Activated naive CD4-positive, alpha-beta T cell (primary cell): ENCODE measurements at places on chromosomes 1 and 21.
A peak's percentile ranks its signal among the peaks of the same experiment; 100 is the strongest.

- no peak for DNase-seq
Observed at GRCh38 chr1:166947398-166948043, 27.8 kb downstream of the ILDR2 start.

DNA sequence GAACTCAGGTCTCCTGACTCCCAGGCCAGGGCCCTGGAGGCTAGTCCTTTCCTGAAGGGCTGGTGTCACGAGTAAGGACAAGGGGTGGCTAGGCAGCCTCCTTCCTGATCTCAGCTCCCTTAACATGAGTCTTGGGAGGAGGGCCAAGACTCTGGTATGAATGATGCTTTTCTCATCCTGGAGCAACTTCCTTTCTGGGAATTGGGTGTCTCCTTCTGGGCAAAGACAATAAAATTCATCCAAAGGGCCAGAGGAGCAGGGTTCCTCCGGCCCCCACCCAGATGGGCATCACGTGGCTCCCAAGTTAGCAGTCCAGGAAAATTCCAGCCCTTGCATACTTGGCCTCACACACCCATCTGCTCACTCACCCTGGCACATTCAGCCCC lies at the start of gene FAM167B:
FAM167B (plus strand) TSS at position 335 of the 386 bp plus-strand sequence. CDS start 200 bp downstream, outside the sequence.
- no peak for DNase-seq

GRCh38 chr1:189874715-189875435 lies 602.8 kb downstream of the BRINP3 start:
- DNase-seq, result no peak

GRCh38 chr1:3753656-3754454 lies 1.6 kb downstream of the CCDC27 start:
- no peak for DNase-seq

- DNase-seq, result no peak
Observed at GRCh38 chr1:165738794-165739193, 29.9 kb downstream of the TMCO1 start.

DNA sequence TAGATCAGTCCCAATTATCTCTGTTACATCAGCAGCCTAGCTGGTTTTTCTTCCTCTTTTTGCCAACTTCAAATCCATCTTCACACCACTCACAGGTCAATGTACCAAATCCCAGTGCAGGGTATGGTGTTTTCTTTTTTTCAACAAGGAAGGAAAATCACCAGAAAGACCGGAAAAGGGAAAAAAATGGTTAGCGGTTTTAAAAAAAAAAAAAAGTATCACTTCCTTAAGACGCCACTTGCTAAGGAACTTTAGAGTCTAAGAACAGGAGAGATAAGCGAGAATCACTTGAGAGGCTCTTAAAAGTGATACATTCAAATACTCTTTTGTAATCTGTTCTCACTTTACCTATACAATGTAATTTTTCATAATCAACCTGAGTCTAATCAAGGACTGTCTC lies 3.1 kb upstream of the OR10J1 start:
- no peak for DNase-seq

DNA sequence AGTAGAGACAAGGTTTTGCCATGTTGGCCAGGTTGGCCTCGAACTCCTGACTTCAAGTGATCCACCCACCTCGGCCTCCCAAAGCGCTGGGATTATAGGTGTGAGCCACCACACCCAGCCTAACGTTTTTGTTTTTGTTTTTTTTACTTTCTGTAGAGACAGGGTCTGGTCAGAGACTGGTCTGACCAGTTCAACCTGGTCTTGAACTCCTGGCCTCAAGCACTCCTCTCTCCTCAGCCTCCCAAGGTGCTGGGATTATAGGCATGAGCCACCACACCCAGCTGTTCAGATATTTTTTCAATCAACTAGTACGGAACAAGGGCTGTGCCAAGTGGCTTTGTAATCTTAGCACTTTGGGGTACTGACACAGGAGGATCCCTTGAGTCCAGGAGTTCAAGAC lies 209.5 kb downstream of the RERE start:
- DNase-seq, result no peak

DNA sequence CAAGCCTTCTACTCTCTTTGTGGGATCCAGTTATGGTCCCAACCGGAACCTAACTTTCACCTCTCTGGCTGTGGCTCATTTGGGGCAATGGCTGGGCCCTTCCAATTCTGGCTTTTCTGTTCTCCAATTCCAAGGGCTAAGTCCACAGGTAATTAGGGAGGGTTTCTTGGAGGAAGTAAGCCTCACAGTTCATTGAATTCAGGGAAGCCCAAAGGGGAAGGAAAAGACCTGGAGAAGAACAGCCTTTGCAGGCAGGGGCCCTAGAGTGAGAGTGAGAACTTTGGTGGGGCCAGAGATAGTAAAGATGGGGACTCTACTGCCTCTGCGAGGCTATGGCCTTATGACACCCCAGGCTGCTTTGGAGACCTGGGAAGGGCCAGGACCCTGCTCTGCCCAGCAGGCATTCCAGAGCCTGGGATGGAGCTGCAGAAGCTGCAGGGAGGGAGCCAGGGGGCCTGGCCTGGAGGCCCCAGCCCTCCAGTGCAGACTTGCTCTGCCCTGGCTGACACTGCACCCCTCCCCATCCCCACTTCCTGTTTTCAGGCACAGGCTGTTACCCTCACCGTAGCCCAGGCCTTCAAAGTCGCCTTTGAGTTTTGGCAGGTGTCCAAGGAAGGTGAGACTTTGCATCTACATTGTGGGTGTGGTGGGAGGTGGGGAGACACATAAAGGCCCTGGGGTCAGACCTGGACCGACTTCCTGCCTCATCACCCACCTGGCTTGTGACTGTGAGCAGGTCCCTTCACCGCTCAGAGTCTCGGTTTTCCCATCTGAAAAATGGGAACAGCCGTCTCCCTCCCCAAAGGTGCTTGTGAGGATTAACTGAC lies 18.9 kb downstream of the LDLRAP1 start:
- peak; percentile 77 for DNase-seq

DNA sequence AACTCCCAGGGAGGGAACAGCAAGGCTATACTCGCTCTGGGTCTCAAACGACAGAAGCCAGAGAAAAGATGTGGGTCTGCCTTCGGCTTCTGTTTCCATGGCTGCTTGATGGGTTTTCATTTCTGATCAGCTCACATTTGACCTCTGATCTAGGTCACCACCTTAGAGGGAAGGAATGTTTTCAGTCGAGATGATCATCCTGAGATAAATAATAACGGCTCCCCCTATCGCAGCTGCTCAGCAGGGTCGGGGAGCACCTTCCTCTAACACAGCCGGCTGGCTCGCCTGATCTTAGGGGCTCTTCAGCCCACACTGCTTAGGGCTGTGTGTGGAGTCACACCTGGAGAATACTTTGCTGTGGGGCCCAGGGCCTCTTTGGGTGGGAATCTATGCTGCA lies 53.1 kb upstream of the ZNF648 start:
- DNase-seq, result no peak

DNA sequence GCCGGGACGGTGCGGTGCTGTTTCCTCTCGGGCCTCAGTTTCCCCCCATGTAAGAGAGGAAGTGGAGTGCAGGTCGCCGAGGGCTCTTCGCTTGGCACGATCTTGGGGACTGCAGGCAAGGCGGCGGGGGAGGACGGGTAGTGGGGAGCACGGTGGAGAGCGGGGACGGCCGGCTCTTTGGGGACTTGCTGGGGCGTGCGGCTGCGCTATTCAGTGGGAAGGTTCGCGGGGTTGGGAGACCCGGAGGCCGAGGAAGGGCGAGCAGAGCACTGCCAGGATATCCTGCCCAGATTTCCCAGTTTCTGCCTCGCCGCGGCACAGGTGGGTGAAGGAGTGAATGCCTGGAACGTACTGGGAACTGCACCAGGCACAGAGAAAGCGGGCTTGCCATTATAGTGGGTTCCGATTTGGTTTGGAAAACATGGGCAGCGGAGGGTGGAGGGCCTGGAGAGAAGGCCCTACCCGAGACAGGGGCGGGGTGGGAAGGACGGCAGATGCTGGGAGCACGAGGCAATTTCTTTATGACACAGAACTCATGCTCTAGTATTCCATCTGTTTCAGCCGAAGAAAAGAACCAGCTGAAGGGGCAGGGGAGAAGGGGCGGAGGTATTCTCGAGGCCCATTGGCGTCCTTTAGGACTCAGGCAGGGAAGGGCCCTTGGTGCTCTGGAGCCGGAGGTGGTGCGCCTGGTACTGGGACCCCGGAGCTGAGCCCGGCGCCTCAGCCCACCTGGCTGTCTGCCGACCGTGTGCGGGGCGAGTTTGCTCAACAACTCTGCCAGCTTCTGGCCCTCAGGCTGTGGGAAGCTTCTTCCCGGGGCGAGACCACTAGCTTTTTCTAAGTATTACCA lies 960 bp downstream of the PCSK9 start:
- no peak for DNase-seq

- no peak for DNase-seq
Observed at GRCh38 chr1:112788054-112788453, 72.9 kb upstream of the PPM1J start.

- DNase-seq, result no peak
Observed at GRCh38 chr1:29270929-29271521, 34.7 kb downstream of the PTPRU start.

DNA sequence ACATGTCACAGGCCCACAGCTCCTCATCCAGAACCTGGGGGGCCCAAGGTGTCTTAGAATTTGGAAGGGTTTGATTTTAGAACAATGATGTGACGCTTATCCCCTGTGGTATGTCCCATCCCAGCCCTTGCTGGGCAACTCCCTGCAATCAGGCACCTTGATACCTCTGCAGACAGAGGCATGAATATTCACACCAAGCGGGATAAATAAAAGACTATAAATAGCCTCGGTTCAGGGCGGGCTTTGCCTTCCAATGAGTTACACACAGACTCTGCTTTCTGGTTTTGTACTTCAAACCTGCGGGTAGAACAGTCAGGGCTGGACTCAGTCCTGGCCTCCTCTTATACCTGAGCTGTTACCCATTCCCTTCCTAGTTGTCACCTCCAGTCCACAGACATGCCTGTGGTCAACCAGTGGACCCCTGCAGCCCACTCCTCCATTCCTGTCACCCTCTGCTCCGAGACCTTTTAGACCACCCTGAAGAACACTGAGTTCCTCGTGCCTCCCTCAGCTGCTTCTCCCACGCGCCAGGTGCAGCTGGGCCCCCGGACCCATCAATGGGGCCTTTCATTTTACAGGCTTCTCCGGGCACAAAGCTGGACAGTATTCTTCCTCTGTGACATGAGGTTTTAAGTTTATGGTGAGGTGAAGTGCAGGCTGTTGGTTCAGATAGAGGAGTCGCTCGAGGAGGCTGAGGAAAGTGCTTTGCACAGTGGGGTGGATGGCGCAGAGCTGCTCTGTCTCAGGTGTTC lies 120.1 kb upstream of the TNR start:
- DNase-seq, result no peak

- DNase-seq, result no peak
Observed at GRCh38 chr1:230581446-230582079, 60.7 kb upstream of the COG2 start.

- DNase-seq, result no peak
Observed at GRCh38 chr1:243213045-243213787, 41.9 kb downstream of the CEP170 start.

GRCh38 chr1:24951337-24951736 lies 21.3 kb upstream of the RUNX3 start:
- no peak for DNase-seq

- no peak for DNase-seq
Observed at GRCh38 chr1:180112984-180113647, 41.6 kb upstream of the QSOX1 start.

DNA sequence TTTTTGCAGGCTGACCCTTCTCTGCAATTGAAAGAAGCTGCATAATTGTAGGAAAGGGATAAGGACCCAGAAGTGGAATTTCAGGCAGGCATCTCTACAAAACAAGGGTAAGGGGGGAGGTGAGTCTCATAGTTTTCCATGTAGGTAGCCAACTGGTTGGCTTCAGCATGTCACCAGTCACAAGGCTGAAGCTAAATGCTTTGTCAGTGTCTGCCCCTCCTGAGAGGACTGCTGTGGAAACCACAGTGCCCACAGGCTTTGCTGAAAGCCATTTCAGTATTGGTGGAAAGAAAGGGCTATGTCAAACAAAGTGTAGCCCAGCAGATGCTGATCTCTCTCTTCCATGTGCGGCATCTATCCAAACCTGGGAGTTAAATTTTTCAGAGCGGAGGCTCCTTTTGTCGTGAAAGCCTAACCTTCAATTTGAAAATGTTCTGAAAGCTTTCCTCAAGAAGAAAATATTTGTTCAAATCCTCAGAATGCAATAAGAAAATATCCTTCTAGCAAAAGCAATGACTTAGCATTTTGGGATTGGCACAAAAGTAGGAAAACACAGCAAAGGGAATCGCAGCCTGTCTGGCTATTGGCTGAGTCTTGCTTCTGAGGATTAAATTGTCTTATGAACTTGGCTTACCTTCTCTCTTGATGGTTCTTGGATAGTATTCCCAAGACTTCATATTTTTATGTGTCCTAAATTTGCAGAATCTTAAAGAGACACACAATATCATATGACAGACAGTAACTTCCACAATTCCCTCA lies 591.7 kb downstream of the PLPP3 start:
- no peak for DNase-seq

- DNase-seq, result no peak
Observed at GRCh38 chr21:36310016-36310415, 10.0 kb upstream of the MORC3 start.

DNA sequence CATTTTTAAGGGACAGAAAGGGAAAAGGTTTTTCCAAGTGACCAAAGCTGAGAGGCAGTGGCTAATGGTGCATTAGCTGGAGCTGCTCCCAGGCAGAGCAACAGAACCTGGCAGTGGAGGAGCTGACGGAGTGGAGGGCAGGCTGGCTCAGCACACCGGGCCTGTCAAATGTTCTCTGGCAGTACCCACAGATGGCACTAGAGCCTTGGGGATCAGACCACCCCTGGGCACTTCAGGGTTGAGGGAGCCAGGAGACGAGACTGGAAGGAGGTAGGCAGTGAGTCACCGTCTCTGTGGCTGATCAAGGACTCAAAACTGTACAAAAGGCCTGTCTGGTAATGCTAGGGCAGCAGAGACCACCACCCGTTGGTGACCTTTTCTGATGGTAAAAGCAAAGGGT lies 121.7 kb upstream of the KIAA0040 start:
- no peak for DNase-seq

- no peak for DNase-seq
Observed at GRCh38 chr1:200038325-200038980, 10.9 kb downstream of the NR5A2 start.

GRCh38 chr1:221756830-221757551 lies 15.1 kb upstream of the DUSP10 start:
- DNase-seq, result no peak

- DNase-seq, result no peak
Observed at GRCh38 chr21:42388740-42389448, 7.0 kb downstream of the TMPRSS3 start.

DNA sequence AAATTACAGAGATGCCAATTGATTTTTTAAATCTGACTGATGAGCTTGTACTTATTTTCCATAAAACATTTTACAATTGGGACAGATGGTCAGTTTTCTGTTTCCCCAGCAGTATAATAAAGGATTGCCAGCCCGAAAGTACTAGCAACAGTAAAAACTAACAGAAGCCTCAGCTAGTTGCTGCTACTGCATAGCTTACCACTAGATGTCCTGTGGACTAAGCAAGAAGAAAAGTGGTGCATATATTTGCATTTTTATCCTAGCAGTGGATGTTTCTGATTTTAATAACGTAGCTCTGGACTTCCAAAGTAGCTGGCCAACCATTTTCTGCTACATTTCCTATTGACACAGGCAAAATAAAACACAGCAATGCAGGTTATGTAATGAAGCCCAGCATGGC lies 241.5 kb downstream of the BARHL2 start:
- DNase-seq, result no peak
